Midbrain (tissue), 1 donor: ENCODE measurements at places on chromosomes 3 and 15.

GRCh38 chr3:194806991-194807630 lies 121.4 kb downstream of the FAM43A start:
- no peak for DNase-seq

GRCh38 chr3:138369151-138369900 lies 20.9 kb downstream of the MRAS start:
- peak; percentile 55 for DNase-seq

DNA sequence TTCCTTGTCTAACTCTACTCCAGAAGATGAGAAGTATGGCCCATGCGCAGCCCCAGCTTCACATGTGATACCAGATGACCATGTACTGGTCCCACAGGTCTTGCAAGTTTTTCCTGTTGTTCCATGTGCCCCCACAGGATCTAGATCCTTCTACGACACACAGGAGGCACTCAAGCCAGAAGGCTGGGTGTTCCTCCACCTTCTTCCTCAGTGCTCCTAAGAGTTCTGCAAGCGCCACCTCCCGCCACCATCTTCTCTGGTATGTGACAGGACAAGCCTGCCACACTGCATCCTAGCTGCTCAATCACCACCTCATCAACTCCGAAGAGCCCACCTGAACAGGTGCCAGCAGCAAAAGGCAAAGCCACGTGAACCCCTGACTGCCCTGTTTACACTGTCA lies 43.1 kb downstream of the XXYLT1 start:
- no peak for DNase-seq

GRCh38 chr3:183584246-183584913 lies 28.9 kb upstream of the KLHL6 start:
- DNase-seq: peak; percentile 55

GRCh38 chr3:171846597-171846996 lies 3.4 kb downstream of the TMEM212 start:
- DNase-seq: no peak

DNA sequence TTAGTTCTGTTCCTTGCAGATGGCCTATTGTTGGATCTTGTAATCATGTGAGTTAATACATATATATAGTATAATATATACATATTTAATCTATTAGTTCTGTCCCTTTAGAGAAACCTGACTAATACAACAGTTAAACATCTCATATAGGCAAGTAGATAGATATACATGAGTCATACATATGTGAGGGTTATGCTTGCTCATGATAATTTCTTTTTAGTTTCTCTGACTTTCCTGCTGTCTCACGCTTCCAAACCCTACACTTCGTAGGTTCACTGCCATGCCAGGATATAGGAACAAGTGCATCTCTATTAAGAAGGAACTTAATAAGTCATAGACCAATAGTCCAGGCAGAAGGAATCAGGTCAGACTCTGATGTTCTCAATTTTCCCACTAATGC lies 16.8 kb upstream of the CLDN16 start:
- DNase-seq: no peak

DNA sequence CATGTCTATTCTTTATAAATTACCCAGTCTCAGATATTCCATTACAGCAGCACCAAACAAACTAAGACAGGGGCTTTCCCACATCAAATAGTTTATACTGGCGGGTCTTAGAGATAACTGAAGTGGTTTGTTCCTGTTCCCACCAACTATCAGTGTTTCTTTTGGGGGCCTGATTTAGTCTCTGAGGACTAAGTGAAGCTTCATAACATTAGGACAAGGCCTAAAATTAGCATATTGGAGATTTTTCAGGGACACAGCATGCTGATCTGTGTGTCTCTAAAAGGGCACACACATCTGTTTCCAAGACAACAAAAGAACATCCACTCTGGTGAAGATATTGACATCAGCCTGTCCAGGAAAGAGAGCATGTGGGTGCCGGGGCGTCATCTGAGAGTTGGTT lies 72.6 kb upstream of the SEMA6D start:
- DNase-seq: no peak

- DNase-seq: no peak
Measured at GRCh38 chr15:81098861-81099651, 35.0 kb upstream of the CFAP161 start.

DNA sequence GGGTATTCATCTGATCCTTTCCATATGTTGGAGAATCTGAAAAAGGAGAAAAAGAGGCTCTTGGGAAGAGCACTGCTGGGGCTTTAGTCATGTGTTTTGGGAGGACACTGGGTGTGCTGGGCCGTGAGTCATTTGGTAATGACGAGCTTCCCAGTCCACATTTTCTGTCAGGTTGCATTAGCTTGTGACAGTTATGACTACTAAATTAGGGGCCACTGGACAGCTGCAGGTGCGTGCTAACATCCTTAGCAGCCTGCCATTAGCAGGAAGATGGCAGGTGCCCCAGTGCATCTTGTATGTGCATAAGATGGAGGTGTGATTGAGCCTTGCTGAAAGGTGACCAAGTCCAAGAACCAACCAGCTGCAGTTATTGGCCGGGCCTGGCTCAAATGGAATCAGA lies 242.4 kb downstream of the RYR3 start:
- DNase-seq: no peak

DNA sequence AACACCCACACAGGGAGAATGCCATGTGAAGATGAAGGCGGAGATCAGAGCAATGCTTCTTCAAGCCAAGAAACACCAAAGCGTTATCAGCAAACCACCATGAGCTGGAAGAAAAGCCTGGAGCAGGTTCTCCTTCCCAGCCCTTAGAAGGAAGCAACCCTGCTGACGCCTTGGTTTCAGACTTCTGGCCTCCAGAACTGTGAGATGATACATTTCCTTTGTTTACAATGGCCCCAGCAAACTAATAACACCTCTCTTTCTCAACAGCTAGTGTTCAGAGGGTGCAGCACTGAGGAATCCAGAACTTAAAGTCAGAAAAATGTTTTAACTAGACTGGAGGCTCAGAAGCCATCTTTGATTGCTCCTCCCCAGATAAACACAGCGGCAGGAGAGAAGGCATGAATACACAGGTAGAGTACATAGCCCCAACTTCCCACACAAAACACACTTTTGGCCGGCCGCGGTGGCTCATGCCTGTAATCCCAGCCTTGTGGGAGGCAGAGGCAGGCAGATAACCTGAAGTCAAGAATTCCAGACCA lies 132.4 kb upstream of the LPP start:
- no peak for DNase-seq

DNA sequence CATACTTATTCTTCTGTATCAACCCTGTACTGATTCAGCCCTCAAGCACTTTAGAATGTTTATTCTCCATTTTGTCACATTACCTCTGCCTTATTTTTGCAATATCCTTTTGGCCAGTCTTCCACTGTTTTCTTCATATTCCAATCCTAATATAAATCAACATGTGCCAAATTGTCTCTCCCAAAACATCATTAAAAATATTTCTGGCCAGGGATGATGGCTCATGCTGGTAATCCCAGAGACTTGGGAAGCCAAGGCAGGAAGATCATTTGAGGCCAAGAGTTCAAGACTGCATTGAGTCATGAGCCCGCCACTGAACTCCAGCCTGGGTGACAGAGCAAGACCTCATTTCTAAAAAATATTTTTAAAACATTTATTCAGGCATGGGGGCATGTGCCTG lies 641.4 kb upstream of the CBLB start:
- no peak for DNase-seq

DNA sequence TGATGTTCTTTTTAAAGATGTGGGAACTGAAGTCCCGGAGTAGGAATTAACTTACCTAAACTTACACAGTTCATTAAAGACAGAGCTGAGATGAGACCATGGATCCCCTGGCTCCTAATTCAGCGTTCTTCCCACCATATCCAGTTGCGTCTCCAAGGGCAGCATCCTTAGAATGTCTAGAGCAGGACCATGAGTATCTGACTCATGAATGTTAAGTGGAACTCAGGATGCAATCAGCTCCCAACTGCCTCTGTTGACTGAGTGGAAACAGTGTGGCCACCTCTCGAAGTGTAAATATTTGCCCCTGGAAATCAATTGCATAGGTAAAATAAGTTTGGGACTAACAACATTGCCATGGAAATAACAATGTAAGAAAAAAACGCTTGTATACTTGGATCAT lies 2.5 kb downstream of the SNTN start:
- DNase-seq: no peak

DNA sequence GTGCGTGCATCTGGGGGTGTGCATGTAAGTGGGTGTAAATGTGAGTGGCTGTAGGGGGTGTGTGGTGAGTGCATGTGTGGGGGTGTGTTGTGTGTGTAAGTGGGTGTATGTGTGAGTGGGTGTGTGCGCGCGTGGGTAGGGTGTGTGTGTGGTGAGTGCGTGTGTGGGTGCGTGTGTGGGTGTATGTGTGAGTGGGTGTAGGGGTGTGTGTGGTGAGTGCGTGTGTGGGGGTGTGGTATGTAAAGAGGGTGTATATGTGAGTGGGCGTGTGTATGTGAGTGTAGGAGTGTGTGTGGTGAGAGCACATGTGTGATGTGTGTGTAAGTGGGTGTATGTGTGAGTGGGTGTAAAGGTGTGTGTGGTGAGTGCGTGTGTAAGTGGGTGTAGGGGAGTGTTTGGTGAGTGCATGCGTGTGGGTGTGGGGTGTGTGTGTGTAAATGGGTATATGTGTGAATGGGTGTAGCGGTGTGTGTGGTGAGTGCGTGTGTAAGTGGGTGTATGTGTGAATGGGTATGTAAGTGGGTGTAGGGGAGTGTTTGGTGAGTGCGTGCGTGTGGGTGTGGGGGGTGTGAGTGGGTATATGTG lies 916 bp upstream of the CPN2 start:
- no peak for DNase-seq
